ENCODE measurements at places on chromosomes 3 and 15.
A peak's percentile ranks its signal among the peaks of the same experiment; 100 is the strongest.

GRCh38 chr3:135792174-135792573, 173.4 kb upstream of the PPP2R3A start:
- no peak for DNase-seq

GRCh38 chr15:79179108-79179561, 88.6 kb upstream of the RASGRF1 start:
- DNase-seq = peak; percentile 72

GRCh38 chr3:188841906-188842305, 329.9 kb upstream of the TPRG1 start:
- DNase-seq = no peak

- no peak for DNase-seq
These were observed 74.2 kb downstream of the HMCES start for GRCh38 chr3:129352650-129353588.

GRCh38 chr15:69813881-69814280, 283.8 kb downstream of the TLE3 start:
- DNase-seq = no peak

Measured in cardiac septum (tissue), 1 donor.